Spleen (tissue), 13 donors: ENCODE measurements at places on chromosomes 5 and 9.

DNA sequence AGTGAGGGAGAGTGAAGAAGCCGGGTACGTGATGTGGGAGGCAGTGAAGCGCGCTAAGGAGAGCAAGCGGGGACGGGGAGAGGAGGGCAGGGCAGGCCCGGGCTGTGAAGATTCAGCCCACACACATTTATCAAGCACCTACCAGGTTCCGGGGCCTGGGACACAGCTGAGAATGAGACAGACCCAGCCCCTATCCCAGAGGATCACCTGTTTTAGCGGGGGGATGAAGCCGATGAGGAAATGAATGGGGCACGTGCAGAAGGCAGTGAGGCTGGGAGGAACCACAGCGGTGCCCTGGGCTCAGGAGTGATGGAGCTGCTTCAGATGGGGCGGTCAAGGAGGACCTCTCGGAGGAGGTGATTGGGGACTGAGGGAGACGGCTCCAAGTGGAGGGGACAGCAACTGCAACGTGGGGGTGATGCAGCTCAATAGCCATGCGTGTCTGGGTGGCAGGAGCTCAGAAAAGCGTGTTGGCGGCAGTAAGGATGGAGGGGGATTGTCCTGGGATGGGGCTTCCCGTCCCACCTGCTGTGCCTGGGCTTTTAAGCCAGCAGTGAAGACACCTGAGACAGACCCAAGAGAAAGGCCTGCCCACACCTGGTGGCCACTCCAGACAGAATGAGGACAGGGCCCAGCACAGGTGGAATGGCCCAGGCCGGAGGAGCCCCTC lies 77.5 kb upstream of the UNC5A start:
- H3K27me3 ChIP-seq: peaks cover 18% of the 10 kb centered on the region
- peak; percentile 52 for DNase-seq
- H3K36me3 ChIP-seq: no peaks in the 10 kb centered on the region
- H3K4me3 ChIP-seq: no peak overlapping the region
- H3K27ac ChIP-seq: no peak overlapping the region

- H3K27ac ChIP-seq: no peak overlapping the region
- H3K4me1 ChIP-seq: no peaks in the 10 kb centered on the region
- H3K4me3 ChIP-seq: no peak overlapping the region
- no peak for DNase-seq
These were observed 65.7 kb upstream of the BASP1 start for GRCh38 chr5:17151686-17152085.

- H3K4me1 ChIP-seq: peaks cover 45% of the 10 kb centered on the region
- H3K27ac ChIP-seq: no peak overlapping the region
- no peak for DNase-seq
- H3K4me3 ChIP-seq: no peak overlapping the region
- no peaks in the 10 kb centered on the region for H3K36me3 ChIP-seq
- peaks cover 65% of the 10 kb centered on the region for H3K27me3 ChIP-seq
These were observed 4.7 kb downstream of the PRDM6 start for GRCh38 chr5:123093601-123094236.

- H3K4me3 ChIP-seq: peak overlapping the region; percentile 31
- peak overlapping the region; percentile 63 for H3K27ac ChIP-seq
- DNase-seq: peak; percentile 70
- peaks cover 41% of the 10 kb centered on the region for H3K4me1 ChIP-seq
These were observed 27.5 kb downstream of the PTGES2 start for GRCh38 chr9:128099932-128100491.

DNA sequence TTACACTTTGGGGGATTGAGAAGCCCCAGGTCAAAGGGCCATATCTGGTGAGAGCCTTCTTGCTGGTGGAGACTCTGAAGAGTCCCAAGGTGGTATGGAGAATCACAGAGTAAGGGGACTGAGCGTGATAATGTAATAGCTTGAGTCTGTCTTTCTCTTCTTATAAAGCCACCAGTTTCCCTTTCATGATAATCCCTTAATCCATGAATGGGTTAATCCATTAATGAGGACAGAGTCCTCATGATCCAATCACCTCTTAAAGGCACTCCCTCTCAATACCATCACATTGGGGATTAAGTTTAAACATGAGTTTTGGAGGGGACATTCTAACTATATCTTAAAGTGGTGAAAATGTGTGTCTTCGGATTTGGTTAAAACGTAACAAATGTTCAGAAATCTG lies 21.5 kb downstream of the WDR36 start:
- DNase-seq: no peak
- peaks cover 78% of the 10 kb centered on the region for H3K36me3 ChIP-seq
- H3K27ac ChIP-seq: no peak overlapping the region
- H3K4me1 ChIP-seq: peaks cover 21% of the 10 kb centered on the region
- no peak overlapping the region for H3K4me3 ChIP-seq

- DNase-seq: no peak
- peaks cover 88% of the 10 kb centered on the region for H3K36me3 ChIP-seq
- H3K4me1 ChIP-seq: peaks cover 6% of the 10 kb centered on the region
These were observed 47.5 kb downstream of the CDK5RAP2 start for GRCh38 chr9:120532475-120532874.

GRCh38 chr9:10855847-10856246 lies 243.0 kb upstream of the PTPRD start:
- DNase-seq: no peak
- H3K36me3 ChIP-seq: no peaks in the 10 kb centered on the region
- no peaks in the 10 kb centered on the region for H3K27me3 ChIP-seq
- no peak overlapping the region for H3K4me3 ChIP-seq

GRCh38 chr9:21788752-21789151 lies 13.7 kb upstream of the MTAP start:
- no peaks in the 10 kb centered on the region for H3K4me1 ChIP-seq
- H3K27me3 ChIP-seq: no peaks in the 10 kb centered on the region
- H3K36me3 ChIP-seq: no peaks in the 10 kb centered on the region
- no peak overlapping the region for H3K4me3 ChIP-seq

GRCh38 chr5:63111891-63112290 lies 533.3 kb downstream of the LRRC70 start:
- H3K4me1 ChIP-seq: no peaks in the 10 kb centered on the region
- no peak overlapping the region for H3K27ac ChIP-seq
- H3K36me3 ChIP-seq: no peaks in the 10 kb centered on the region
- no peak overlapping the region for H3K4me3 ChIP-seq
- H3K27me3 ChIP-seq: no peaks in the 10 kb centered on the region
- DNase-seq: no peak

DNA sequence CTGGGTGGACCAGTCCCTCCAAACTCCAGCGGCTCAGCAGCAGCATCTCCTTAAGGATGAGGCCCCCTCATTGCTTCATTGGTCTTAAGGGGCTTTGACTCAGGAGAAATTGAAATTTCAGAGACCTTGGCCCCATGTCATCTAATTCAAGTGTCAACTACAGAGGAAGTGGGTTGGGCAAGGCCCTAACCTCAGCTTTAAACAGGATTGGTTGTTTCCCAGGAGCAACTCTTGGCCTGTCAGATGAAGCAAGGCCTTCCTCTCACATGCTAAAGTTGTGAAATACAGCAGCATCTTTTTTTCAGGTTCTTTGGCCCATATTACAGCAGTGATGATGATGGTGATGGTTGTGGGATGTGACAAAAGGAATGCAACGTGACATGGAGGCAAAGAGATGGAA lies 348.3 kb downstream of the ICE1 start:
- H3K27ac ChIP-seq: no peak overlapping the region
- DNase-seq: no peak
- H3K36me3 ChIP-seq: no peaks in the 10 kb centered on the region
- peaks cover 5% of the 10 kb centered on the region for H3K4me1 ChIP-seq

DNA sequence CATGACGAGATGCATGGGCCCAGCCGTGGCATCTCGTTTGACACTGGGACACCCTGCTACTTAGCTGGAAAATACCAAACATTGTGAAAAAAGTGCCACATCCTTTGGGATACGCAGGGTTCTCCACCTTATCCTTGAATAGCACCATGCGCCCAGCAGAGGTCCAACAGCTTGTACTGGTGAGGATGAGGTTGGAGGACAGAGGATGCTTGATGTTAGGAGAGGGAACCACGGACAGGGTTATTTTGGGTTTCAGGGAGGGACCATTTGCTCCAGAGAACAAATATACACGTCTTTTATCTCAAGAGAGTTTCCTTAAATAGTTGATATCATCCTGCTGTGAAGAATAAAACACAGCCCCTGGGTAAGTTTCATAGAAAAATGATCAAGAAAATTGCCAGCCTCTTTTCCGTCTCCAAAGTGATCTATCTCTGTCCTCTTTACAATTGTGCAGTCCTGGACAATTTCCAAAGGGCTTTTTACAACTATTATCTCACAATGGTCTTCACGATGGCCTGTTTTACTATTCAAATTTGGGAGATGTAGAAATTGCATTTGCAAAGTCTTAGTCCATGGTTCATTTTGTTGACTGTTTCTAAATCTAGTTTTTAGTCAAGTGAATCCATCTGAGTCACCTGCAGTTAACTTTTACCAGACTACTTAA lies 19.9 kb upstream of the FRRS1L start:
- H3K36me3 ChIP-seq: no peaks in the 10 kb centered on the region
- H3K27ac ChIP-seq: no peak overlapping the region
- no peak overlapping the region for H3K4me3 ChIP-seq

DNA sequence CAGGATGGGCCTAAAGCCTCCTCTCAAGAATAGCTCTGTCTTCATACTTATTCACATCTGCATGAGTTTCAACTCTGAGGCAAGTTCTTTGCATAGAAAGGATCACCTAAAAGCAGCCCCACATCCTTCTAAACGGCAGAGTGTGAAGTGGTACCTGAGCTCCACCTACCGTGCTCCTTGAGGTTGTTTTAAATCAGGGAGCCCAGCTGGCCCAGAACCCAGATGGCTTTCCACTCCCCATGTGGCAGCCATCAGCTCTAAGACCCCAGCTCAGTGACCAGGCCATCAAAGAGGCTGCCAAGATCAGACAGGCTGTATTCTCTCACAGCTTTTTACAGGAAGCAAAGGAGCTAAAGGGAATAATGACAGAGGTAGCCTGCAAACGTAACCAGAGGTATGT lies 299.3 kb downstream of the RASEF start:
- no peak overlapping the region for H3K27ac ChIP-seq
- no peak for DNase-seq
- H3K4me1 ChIP-seq: no peaks in the 10 kb centered on the region
- no peak overlapping the region for H3K4me3 ChIP-seq
- no peaks in the 10 kb centered on the region for H3K36me3 ChIP-seq

DNA sequence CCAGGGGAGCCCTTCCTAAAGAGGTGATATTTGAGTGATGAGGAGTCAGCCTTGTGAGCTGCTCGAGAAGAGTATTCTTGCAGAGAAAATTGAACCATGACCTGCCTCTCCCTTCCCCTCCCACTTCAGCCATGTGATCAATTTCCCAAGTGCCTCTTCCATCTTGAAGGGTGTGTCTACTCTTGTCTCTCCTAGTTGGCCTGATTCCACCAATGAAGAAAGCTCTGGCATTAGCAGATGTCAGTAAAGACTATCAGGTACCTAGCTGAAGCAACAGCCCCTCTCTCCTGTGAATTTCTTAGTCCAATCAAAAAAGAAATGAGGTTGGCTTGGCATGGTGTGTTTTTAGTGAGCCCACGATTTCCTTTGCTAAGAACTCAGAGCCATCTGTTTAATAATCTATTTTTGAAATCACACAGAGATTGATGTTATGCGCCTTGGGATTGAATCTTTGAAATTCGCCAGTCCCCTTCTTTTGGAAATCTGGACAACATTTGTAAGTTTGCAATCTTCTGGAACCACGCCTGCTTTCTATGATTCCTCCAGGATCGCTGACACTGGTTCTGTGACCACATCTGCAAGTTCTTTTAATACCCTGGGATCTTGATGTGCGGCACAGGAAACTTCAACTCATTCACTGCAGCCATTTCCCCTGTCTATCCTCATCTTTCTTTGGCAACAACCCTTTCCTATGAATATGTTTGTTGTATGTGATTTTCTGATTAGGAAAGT lies 404.6 kb downstream of the DMRT2 start:
- no peaks in the 10 kb centered on the region for H3K27me3 ChIP-seq
- no peak overlapping the region for H3K27ac ChIP-seq
- no peaks in the 10 kb centered on the region for H3K4me1 ChIP-seq

DNA sequence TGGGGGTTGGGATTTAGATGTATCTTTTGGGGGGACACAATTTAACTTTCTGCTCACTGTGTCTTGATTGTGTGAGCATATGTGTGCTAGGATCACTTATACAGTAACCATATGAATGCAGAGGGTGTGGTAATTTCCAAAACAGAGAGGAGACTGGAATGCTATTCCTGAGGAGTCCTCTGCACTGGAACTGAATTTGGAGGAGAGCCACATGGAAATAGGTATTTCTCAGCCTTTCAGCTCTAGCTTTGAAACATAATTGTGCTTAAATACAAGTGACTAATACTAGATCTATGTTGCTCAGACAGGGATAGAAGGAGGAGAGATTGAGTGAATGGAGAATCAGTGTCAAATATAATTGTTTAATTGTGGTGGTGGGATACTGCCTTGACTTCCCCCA lies 45.5 kb downstream of the FOCAD start:
- no peaks in the 10 kb centered on the region for H3K4me1 ChIP-seq
- H3K27me3 ChIP-seq: no peaks in the 10 kb centered on the region
- no peak overlapping the region for H3K27ac ChIP-seq
